SK-N-SH treated with all-trans-retinoic acid at 6 μM for 48 hours (cell line): ENCODE measurements at places on chromosomes 11 and 22.
A peak's percentile ranks its signal among the peaks of the same experiment; 100 is the strongest.

DNA sequence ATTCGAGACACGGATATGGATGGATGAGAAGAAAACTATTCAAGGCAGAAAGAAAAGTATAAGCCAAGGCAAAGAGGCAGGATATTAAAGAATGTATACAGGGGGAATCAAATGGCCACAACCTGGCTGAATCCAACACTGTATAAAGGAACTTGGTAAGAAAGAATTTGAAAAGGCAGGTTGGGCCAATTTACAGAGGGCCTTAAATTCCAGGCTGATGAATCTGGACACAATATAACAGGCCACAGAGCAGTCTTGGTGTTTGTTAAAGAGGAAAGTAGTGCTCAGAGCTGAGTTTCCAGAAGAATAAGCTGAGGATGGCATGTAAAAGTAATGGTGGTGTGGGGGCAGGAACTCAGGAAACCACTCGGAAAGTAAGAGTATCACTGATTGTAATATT is 72.3 kb upstream of the POU2AF2 start:
- ATAC-seq, result no peak

DNA sequence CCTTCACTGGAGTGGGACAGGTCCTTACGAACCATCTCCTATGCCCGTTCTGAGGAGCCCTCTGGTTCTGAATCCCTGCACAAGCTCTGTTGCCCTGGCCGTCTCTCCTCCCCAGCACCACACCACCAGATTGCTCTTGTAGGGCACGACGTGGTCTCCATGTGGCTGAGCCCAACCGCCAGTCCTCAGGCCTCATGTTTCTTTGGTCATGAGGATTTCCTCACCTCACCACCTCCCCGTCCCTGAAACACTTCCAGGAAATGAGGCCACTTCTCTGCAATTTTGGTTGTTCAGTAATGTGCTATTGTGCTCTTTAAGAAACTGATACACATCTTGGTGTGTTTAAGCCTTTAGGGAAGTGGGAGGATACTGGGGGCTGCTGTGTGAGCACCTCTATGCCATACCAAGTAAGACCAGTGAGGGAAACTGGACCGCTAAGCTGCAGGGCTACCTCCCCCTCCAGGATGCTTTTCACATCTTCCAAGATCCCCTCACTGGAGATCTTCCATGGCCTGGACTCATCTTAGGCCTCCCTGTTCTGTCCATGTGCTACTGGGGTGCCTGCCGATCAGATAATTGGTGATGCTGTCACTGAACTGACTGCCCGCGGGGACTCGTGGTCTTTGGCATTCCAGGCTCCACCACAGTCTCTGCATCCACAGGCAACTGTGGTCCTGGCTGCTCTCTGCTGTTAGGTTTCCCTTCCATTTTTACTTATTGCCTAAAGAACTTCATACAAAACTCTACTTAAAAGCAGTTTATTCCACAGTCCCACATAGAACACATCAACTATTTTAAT is 21.9 kb downstream of the DRICH1 start:
- ATAC-seq, result no peak

- no peak for ATAC-seq
These were observed 6.3 kb upstream of the CTSD start for GRCh38 chr11:1770061-1770460.

DNA sequence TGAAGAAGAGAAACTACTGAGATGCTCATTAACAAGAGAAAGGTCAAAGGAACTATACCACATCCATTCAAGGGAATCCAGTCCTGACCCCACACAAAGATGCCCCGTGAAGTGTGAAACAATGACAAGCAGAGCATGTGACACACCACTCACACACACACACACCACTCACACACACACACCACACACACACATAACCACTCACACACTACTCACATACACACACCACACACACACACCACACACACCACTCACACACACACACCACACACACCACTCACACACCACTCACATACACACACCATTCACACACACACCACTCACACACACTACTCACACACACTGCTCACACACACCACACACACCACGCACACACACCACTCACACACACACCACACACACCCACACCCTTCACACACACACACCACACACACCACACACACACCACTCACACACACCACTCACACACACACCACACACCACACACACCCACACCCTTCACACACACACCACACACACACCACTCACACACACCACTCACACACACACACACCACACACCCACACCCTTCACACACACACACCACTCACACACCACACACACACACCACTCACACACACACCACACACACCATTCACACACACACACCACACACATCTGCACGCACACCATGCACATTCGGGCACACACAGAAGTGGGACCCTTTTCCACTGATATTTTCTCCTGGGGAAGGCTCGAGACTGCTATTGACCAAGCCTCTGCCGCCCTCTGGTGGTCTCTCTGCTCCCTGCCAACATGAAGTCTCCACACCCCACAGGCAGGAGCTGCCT is 32.0 kb upstream of the COMT start:
- peak; percentile 98 for ATAC-seq

DNA sequence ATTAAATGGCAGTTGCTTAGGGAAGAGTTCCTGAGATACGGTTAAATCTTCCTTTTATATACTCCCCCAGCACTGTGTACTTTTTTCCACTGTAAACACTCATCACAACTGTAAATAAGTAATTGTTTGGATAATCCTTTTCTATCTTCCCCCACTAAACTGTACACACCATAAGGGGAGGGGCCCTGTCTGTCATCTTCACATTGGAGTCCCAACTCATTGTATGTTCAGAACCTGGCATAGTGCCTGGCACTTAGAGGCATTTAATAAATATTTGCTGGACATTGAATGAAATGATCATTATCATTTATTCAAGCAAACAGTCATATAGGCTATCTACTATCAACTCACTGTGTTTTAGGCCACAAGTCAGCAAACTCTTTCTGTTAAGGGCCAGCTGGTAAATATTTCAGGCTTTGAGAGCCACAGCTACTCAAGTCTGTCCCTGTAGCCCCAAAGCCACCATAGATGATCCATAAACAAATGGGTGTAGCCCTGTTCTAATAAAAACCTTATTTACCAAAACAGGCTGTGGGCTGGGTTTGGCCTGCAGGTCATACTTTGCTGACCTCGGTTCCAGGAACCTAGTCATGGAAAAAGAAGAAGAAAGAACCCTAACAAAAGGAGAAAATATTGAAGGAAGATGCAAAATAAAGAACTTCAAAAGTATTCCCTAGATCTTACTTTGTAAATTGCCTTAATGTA is 70.0 kb downstream of the AMOTL1 start:
- no peak for ATAC-seq

DNA sequence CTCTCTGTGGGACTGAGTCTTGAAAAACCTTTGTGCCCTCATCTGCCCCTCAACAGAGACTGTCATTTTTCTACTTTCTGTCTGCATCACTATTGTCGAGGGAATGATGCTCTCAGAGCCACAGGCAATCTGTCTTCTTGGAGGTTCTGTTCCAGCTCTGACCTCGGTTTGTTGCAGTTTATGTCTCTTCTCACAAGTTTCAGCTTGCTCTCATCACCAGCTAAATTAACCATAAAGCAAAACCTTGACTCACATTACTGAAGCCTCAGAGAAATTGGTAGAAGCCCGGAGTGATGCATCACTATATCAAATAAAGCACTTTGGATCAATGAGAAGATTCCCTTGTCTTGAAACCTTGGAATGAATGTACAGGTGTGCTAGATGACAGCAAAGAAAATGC is 60.6 kb upstream of the BLID start:
- ATAC-seq, result no peak

DNA sequence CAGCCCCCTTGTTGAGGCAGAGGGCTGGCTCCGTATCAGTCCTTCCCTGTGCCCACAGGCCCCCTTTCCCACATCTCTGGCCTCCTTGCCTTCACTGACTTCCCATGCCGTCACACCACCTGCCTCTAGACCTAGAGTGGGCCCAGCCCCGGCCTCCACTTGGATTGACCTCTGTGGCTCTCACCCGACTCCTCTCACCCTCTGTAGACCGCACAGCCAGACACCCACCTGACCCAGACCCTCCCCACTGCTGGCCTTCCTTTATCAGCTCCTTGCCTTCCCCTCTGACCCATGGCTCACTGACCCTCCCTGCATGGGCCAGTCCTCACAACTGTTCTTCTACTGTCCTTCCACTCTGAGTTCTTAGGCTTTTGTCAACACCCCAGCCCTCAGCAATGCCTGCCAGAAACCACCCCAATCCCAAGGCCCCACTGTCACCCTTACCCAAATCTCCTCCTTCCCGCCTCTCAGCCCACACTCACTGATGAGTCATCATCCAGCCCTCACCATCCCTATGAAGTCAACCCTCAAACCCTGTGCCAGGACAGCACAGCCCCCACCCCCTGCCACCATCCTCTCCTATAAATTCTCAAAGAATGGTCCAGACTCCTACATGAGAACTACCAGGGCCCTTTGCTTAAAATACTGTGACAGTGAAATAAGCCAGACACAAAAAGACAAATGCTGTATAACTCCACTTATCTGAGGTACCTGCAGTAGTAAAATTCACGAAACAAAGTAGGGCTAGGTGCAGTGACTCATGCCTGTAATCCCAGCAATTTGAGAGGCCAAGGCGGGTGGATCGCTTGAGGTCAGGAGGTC is 53.4 kb downstream of the SCGB1A1 start:
- peak; percentile 94 for ATAC-seq

DNA sequence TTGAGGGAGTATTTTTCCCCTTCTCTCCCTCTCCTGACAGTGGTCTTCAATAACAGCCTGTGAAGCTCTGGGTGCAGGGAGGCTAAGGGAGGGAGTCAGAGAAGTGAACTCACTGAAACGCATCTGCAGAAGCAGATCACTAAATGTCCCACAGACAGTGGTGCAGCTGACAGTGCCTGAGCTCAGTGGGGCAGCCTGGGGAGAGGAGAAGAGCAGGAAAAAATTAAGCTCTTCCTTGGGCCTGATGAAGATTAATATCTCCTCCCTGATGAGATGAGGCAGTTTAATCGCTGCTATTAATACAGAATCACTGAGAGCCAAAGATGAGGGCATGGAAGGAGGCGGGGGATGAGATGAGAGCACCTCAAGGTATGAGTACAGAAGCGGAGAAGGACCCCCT is 180.8 kb downstream of the LARGE1 start:
- ATAC-seq, result no peak

- peak; percentile 75 for ATAC-seq
These were observed 69.1 kb downstream of the FCHSD2 start for GRCh38 chr11:73072935-73073481.

GRCh38 chr11:63672936-63673539 is 1.9 kb upstream of the ATL3 start:
- no peak for ATAC-seq

- ATAC-seq, result no peak
These were observed 273.9 kb downstream of the SBF2 start for GRCh38 chr11:10019906-10020682.

- peak; percentile 75 for ATAC-seq
These were observed 505 bp downstream of the ZNF214 start for GRCh38 chr11:7019500-7020182.

- peak; percentile 2 for ATAC-seq
These were observed 8.0 kb downstream of the NEAT1 start for GRCh38 chr11:65430406-65431217.

- ATAC-seq, result peak; percentile 55; the same call in 2 of the 3 replicates
These were observed 62.6 kb upstream of the PHF21B start for GRCh38 chr22:45072322-45072903.

- ATAC-seq, result no peak
These were observed 9.6 kb downstream of the P2RY2 start for GRCh38 chr11:73227571-73228211.

DNA sequence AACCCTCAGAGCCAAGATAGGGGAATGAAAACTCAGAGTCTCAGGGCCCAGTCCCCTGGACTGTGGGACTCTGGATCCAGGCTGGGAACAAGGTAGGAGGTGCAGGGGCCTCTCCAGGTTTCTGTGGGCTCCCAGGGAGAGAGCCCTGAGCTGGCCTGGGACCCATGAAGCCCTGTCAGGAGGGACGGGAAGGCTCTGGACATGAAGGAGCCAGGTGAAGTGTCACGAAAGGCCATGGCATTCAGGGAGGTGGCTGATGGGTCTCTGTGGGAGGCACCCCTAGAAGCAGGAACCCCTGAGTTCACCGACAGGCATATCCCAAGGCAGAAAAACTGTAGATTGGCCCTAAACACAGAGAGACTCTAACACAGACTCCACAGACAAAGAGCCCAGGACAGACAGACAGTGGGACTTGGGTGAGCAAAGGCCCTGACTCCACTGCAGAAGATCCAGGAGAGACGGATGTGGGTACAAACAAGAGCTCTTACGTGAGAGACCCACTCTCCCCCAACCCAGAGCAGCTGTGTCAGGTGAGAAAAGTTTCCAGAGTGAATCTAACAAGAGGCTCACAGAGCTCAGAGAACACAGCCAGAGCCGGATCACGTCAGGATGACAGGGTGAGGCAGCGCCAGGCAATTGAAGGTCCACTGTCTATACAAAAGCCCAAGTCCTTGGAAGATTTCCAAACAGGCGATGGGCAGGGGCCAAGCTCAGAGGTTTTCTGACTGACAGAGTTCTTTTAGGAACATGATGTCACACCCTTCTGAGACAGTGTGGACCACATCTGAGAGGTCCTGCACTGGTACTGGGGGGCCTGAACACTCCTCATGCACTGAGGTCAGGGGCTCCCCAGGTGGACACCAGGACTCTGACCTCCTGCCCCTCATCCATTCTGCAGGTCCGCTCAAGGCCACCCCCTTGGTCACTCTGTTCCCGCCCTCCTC is 27.4 kb downstream of the IGLL5 start:
- no peak for ATAC-seq

GRCh38 chr11:900545-900944 is 10.1 kb downstream of the CHID1 start:
- ATAC-seq, result no peak

DNA sequence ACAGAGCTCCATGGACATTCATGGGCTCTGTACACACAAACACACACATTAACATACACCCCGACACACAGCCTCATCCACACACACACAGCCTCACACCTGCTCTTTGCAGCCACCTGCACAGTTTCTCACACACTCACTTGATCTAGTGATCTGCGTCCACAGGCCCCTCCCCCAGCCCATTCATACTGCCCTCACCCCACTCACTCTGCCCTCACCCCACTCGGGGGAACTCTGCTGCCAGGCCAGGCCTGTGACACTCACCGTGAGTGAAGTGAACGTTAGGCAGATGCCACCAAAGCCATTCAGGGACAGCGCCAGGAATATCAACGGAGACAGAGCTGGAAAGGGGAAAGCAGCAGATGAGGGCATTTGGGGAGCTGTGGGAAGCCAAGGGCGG is 15.0 kb downstream of the SLC43A1 start:
- ATAC-seq, result no peak

DNA sequence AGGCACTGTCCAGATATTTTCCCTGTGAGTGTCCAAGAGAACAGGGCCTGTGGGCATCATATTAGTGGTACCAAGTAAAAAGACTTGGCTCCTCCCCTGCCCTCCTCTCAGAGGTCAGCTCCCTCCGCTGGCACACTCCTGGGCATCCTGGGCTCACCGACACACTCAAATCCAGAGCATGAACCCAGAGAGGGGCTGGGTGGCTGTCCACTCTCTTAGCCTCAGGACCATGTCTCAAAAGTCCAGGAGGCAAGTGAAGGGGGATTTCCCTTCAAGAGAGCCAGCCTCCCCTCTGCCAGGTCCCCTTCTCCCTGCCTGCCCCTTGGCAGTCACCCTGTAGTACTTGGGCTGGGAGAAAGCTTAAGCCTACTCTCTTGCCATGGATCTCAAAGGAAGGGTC is 10.3 kb downstream of the BCL9L start:
- no peak for ATAC-seq
